Suppressor macrophage treated with lipopolysaccharide for 1 hour (primary cell): ENCODE measurements at places on chromosomes 1 and 21.

- DNase-seq, result no peak
Measured at GRCh38 chr1:211738096-211738690, 62.8 kb upstream of the NEK2 start.

- DNase-seq, result no peak
Measured at GRCh38 chr1:200405264-200405663, 4.6 kb downstream of the ZNF281 start.

- no peak for DNase-seq
Measured at GRCh38 chr1:224185208-224185607, 2.2 kb downstream of the DEGS1 start.

DNA sequence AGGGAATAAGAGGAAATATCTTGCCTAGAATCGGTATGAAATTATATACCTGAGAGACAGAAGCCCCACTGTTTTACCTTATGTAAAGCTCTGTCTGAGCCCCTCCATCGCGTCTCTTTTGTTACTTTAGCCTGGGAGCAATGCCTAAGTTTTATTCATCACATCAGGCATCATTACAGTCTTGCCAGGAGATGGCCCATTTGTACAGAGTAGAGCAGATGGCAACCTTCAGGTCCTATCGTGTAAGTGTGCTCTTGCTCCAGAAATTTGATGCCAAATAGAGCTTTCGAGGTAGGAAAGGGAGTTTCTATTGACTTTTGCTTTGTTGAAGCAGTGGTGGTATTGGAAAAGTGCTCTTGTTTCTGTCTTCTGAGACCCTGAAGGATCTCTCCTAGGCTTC, 24.9 kb downstream of the CFAP126 start:
- DNase-seq, result no peak

DNA sequence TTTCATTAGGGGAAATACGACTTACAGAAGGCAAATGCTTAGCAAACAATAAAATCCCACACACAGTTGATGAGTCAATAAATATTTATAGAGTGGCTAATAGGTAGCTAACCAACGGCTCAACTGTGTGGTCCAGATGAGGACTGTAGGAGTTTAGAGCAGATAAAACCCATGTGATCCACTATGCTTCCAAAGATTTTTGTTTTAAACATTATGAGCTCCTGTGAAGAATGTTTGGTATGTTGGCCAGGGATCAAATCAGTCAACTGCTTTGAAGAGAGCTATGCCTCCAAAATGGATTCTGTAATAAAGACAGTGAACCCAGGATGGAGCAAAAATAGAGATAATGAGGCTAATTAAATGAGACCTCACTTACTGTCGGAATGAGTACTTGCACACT, 72.3 kb upstream of the COL11A1 start:
- no peak for DNase-seq
